Activated CD4-positive, alpha-beta T cell treated with anti-CD3 and anti-CD28 coated beads, Interleukin-2, amount 50 U/mL, for 24 hours (primary cell): ENCODE measurements at places on chromosomes 2 and 18.

- no peak for DNase-seq
These were observed 8.4 kb downstream of the PTMA start for GRCh38 chr2:231716666-231717280.

DNA sequence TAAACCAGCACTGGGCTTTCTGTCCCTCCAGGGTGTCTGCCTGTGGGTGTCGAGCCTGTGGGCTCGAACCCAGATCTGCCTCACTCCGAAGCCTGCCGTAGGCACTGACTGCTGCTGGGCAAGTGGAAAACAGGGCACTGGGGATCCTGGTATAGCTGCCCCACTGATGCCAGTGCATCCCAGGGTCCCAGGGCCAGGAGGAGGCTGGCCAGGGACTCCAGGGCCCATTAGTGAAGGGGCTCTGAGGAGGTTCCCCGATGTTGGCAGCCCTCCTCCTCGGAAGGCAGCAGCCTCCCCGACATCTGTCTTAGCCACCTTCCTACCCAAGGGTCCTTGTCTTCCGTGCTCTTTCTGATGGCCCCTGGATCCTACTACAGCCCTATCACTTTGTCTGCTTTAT is 96.1 kb downstream of the RTN4 start:
- DNase-seq, result no peak

GRCh38 chr2:29865512-29865911 is 55.9 kb downstream of the ALK start:
- no peak for DNase-seq

GRCh38 chr2:134372611-134373131 is 118.8 kb downstream of the MGAT5 start:
- DNase-seq, result no peak

DNA sequence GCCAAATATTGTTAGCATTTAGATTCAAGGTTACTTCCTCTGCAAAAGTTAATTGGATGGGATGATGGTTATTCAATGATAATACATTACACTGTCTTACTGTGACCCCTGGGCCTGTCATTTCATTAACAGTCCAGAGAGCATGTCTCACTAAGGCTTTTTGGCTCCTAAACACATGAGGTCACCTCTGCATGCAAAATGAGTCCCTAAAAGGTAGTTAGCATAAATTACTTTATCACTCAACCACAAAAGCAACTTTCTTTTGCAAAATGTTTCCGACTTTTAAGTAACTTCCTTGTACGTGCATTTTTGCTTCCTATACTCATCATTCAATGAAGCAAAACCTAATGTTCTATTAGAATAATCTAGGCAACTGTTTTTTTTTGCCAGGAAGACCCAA is 16.8 kb upstream of the AGFG1 start:
- DNase-seq, result no peak

- no peak for DNase-seq
These were observed 52.4 kb downstream of the VSNL1 start for GRCh38 chr2:17592731-17593409.

DNA sequence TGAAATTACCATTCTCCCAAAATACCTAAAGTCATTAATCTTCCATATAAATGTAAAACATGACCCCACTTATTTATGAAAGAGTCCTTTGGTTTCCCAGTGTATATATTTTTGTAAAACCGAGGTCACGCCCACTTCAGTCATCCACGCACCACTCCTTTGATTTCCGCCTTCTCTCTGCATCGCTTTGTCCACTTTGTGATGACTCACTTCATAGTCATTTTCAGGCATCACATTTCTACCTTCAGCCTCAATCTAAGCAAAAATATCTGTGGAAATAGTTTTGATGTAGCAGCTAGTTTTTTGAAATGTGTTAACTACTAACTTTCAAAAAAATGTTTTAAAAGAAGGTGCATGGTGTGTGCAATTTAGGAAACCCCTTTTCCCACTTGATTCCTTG is 793.5 kb upstream of the SOX11 start:
- no peak for DNase-seq

- DNase-seq, result no peak
These were observed 33.5 kb downstream of the NHEJ1 start for GRCh38 chr2:219127037-219127635.

- DNase-seq, result no peak
These were observed 29.6 kb downstream of the IGFBP5 start for GRCh38 chr2:216665717-216666116.
